ENCODE measurements at places on chromosomes 5 and 9.

- DNase-seq: no peak
Measured at GRCh38 chr5:116938488-116938887, 363.9 kb upstream of the SEMA6A start.

DNA sequence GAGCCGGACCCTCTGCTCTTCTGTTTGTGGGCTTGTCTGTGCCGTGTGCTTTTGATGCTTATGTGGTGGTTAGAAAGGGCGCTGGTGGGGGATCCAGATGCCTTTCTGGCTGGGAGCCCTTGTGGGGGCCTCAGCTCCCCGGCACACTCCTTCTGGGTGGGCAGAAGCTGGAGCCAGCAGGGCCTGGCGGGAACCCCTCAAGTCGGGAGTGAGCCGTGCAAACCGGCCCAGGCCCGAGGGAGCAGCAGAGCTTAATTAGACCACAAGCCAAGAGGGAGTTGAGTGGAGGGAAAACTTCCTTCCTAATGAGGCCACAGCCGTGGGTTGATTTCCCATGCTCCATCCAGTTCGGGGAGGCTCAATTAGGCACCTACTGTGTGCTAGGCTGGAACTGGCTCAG is 76.0 kb upstream of the RNU6ATAC start:
- DNase-seq: no peak

DNA sequence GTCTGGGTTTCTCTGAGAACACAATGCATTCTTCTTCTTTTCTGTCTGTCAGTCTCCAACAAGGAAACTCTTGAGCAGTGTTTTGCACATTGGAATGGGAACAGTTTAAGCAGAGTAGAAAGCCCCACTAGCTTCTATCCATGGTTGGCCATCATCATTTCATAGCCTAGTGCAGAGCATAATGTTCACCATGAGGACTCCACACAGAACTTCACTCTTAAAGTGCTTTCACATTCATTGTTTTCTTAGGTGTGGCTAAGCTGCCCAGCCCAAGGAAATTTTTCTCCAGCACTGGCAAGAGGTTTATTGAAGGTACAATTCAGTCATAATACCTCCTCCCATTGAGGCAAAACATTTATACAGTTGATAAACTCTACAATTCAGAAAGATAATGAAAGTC is 503.0 kb upstream of the CD180 start:
- no peak for DNase-seq

GRCh38 chr5:63053019-63053638 is 474.5 kb downstream of the LRRC70 start:
- no peak for DNase-seq

DNA sequence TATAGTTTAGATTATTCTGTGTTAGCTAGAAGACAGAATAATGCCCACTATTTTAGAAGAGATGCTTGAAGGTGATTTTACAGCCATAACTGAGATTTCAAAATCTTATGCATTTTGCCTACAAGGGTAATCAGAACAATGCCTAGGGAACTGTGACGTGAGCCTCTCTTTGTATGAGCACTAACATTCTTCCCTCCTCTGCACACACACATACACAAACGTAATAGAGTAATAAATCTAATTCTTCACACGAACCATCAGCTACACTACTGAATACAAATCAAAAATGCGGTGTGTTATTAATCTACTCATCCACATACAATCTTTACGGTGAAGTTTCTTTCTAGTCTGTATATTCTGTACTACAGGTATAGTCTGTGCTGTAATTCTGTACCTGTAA is 227.8 kb downstream of the PLK2 start:
- no peak for DNase-seq

- DNase-seq: no peak
Measured at GRCh38 chr5:88666761-88667495, 216.1 kb downstream of the MEF2C start.

DNA sequence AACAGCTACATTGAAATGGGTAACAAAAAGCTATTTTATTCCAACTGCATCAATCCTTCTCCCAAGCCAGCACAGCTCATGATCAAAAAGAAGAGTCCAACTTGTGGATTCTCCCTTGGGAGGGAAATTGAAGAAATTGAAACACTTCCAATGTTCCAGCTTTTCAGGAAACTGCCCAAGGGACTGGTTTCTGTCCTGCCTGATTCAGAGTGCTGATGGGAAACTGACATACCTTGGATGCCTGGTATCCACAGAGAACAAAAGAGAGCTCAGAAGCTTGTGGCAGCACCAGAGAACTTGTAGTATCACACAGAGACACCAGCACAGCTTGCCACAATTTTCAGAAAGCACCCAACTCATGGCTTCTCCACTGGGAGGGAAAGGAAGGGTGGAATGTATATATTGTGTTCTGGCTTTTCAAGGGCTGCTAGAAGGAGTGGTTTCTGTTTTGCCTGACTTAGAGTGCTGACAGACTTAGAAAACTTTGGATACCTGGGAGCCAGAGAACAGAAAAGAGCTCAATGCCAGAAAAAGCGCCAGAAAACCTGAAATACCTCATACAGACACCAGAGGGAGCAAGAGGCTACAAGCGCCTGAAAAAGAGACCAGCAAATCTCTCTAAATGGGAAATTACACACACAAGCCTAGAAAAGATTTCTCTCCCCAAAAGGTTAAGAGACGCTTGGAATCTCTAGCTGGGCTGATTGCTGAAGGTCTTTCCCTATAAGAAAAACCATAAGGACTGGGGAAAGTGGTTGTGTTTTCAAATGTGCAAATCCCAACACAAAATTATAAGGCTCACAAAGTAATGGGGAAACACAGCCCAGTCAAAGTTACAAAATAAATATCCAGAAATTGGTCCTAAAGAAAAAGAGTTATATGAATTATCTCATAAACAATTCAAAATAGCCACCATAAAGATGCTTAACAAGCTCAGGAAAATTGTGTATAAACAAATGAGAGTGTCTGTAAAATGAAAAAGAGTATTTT is 178.8 kb downstream of the SPOCK1 start:
- DNase-seq: no peak

DNA sequence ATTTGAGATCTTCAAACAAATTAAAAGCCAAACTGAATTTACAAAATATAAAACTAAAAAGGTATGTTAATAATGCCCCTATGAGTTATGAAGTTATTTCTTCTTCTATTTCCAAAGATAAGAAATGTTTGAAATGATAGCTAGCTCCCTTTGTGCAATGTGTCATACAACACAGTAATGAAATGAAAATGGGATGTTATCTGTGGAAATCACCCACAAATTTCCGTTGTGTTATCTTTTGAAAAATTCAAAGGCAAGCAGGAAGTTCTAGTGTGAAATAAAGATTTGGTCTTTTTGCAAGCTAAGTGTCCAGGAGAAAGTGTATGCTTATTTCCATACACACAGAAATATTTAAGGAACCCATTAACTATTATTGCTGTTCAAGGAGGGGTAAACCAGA is 375.3 kb upstream of the PRR16 start:
- no peak for DNase-seq

DNA sequence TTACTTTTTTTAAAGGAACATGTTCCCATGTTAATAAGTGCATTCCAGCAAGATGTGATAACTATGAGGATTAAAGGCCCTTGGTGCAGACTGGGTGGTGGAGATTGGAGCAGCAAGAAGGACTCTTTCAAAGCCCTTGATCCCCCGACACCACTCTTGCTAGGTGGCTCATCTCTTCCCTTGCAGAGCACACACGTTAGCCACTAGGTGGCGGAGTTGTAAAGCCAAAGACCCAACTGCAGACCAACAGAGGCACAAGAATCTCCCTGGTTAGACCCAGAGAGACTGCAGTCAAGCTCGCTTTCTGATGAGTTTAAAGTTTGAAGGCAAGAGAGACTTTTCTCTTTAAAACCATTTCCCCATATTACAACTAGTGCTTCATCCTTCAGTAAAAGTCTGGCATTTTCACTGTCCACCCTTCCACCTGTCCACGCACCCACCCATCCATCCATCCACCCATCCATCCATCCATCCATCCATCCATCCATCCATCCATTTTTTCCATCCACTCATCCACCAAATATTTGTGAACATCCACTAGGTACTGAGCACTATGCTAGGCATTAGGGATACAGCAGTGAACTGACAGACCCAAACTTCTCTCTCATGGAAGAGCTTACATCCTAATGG is 226.9 kb downstream of the MSX2 start:
- no peak for DNase-seq

DNA sequence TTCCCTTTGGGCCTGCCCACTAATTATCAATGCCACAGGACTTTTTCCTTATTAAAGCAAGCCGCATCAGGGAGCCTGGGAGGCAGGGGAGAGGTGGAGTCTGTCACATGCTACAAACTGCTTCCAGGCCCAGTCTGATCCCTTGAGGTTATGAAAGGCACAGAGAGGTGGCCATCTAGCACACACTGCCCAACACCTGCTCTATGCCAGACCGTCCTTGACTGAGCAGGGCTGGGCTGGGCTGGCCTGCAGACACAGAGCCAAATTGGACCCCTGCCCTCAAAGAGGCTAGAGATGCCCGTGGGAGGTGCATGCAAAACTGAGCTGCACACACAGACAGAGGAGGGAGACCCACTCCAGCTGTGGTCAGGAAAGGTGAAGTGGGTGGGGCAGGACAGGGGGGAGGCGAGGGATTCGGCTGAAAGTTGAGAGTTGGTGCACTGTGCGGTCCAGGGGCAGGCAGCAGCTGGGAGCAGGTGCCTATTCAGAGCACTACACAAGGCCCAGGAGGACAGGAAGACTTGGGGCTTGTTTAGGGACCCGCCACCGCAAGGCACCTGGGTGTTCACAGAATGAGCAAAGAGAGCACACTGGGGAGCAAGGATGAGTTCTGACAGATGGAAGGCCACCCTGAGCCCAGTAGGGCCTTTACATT is 36.4 kb upstream of the TCF7 start:
- DNase-seq: no peak

DNA sequence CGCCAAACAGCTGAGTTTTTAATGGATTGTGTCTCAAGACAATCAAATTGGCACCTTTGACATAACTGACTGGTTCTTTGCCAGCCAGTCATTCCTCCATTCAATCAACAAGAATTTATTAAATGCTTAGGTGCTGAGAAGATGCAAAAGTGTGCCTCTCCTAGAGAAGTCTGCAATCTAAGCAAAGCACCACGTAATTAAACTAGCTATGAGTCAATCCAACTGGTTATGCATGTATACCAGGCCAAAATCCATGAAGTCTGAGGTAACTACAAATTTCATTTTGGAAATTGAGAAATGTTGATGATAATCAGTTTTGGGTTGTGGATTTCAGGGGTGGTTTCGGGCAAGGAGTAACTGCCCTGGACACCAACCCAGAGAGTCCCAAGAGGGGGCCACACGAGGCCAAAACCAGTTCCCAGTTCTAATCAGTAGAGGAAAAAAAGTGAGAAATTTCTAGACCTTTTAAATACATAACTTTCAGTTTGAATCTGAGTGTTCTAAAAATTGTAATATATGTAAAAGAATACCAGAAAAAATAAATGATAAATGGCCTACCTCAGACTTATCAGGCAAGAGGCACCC is 92.6 kb downstream of the EFNA5 start:
- DNase-seq: no peak

GRCh38 chr9:99398241-99398640 is 176.2 kb downstream of the SEC61B start:
- no peak for DNase-seq

DNA sequence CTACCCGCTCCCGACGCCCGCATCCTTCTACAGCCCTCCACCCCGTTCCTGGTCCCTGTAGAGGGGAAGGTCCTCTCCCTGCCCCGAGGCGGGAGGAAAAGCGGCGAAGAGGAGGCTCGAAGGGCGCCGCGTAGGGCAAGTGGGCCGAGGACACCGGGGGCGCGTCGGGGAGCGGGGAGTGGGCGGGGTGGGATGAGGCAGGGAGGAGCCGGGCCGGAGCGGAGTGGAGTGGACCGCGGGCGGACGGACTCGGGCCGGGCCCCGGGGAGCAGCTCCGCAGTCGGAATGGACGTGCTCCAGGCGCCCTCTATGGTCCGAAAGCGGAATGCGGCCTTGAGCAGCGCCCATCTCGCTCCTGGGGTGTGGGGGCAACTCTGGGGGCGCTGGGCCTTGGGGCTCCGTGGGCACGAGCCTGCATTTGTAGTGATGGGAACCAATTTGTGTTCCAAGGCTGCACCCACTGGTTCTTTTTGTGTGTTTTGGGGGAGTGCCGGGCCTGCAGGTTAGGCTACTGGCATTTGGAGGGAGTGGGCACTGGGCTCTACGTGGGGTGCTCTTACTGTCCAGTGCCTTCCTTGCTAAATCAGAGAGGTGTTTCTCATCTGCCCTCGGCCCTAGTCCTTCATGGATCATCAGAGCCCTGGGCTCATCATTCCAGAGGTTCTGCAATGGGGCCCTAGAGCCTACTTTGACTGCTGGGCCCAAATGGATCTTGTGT is 7.3 kb downstream of the IRX1 start:
- DNase-seq: no peak
